Naive B cell (primary cell): ENCODE measurements at places on chromosomes 1 and 21. TPM values are rescaled to one million over a fixed set of nuclear protein-coding genes. Genes with fewer than 3 reads are reported as not detected.

DNA sequence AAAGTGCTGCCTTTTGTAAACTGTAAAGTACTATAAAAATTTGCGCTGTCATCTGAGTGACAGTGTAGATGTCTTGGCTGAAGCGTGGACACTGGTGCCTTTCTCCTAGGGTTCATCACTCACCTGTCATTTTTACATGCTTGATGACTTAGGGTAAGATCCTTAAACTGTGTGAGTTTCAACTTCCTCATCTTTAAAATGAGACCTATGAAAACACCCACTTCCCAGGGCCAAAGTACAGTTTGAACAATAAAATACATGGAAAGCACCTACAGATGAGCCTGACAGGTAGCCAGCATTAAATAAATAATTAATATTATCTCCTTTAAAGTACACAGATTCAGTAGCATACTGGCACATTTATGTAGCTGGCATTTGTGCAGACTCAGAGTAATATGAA lies 309.9 kb downstream of the CHRM3 start:
- H3K4me3 ChIP-seq: no peak overlapping the region
- no peaks in the 10 kb centered on the region for H3K27me3 ChIP-seq
- no peak overlapping the region for H3K27ac ChIP-seq
- H3K4me1 ChIP-seq: no peaks in the 10 kb centered on the region
- no peak for DNase-seq

GRCh38 chr1:158425027-158425426 lies 1.0 kb downstream of the OR10K2 start:
- peaks cover 19% of the 10 kb centered on the region for H3K27me3 ChIP-seq
- H3K4me3 ChIP-seq: no peak overlapping the region
- H3K27ac ChIP-seq: no peak overlapping the region
- peaks cover 5% of the 10 kb centered on the region for H3K36me3 ChIP-seq
- DNase-seq: no peak

GRCh38 chr1:155509064-155509463 lies 53.5 kb downstream of the ASH1L start:
- H3K4me3 ChIP-seq: no peak overlapping the region
- H3K36me3 ChIP-seq: no peaks in the 10 kb centered on the region
- H3K27ac ChIP-seq: peak overlapping the region; percentile 79

- no peak overlapping the region for H3K27ac ChIP-seq
- DNase-seq: no peak
- H3K27me3 ChIP-seq: no peaks in the 10 kb centered on the region
- no peak overlapping the region for H3K4me3 ChIP-seq
- H3K36me3 ChIP-seq: no peaks in the 10 kb centered on the region
- peaks cover 6% of the 10 kb centered on the region for H3K4me1 ChIP-seq
Observed at GRCh38 chr1:84133479-84133878, 10.6 kb upstream of the PRKACB start.

DNA sequence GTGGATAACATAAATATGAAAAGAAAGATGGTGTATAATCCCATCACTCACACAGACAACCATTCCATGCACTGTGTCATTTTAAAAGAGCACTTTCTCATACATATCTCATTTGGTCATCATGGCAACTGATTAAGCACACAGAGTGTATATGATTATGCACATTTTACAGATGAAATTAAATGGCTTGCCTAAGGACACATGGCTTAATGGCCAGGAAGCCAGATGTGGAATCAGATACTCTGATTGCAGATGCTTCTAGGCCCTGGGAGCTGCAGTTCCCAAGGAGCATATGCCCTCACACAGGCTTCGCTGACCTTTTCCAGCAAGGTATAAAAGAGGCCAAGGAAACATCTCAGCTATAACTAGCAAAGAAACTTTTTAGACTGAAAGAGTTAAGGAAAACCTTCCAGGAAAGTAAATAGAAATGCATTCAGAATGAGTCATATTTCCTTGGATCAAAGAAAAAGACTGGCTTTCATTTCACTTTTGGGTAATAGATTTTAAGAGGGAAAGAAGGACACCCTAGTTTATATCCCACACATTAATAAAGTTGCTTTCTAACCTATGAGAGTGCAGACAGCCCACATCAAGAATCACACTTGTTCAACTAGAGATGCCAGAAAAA lies 19.6 kb upstream of the FAM89A start:
- peaks cover 26% of the 10 kb centered on the region for H3K27me3 ChIP-seq
- no peak for DNase-seq
- no peaks in the 10 kb centered on the region for H3K4me1 ChIP-seq
- H3K36me3 ChIP-seq: no peaks in the 10 kb centered on the region
- H3K27ac ChIP-seq: no peak overlapping the region

DNA sequence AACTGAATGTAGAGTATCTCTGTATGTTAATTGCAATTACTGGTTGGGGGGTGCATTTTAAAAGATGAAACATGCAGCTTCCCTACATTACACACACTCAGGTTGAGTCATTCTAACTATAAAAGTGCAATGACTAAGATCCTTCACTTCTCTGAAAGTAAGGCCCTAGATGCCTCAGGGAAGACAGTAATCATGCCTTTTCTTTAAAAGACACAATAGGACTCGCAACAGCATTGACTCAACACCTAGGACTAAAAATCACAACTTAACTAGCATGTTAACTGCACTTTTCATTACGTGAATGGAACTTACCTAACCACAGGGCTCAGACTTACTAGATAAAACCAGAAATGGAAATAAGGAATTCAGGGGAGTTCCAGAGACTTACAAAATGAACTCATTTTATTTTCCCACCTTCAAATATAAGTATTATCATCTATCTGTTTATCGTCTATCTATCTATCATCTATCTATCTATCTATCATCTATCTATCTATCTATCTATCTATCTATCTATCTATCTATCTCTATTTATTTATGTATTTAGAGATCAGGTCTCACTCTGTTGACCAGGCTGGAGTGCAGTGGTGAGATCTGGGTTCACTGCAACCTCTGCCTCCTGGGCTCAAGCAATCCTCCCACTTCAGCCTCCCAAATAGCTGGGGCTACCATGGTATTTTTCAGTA lies 47.8 kb downstream of the CHML start:
- peaks cover 15% of the 10 kb centered on the region for H3K4me1 ChIP-seq
- no peak for DNase-seq
- H3K27ac ChIP-seq: peak overlapping the region; percentile 72
- no peak overlapping the region for H3K4me3 ChIP-seq
- peaks cover 37% of the 10 kb centered on the region for H3K36me3 ChIP-seq

DNA sequence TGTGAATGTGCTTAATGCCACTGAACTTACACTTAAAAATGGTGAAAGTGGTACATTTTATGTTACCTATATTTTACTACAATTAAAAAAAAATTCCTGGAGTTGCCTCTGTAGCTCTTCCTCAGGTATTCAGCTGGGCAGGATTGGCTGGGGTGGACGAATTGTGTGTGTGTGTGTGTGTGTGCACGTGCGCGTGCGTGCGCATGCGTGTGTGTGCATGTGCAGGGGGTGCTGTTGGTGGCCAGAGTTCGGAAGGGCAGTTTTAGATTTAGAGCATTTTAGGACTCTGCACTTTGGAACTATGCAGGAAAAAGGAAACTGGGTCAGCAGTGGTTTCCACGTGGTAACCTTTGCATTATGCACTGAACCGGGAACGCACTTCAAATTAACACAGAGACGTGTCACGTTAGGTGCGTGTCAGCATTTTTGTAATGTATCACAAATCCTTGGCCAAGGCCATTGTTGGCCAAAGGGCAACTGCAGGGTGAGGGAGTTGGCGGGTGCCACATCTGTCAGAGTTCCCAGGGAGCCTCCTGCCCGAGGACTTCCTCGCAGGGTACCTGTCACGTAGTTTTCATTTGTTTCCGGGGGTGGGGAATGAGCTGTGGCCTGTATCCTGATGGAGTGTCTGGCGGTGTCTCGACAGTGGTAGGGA lies 312.8 kb downstream of the CAMTA1 start:
- peaks cover 29% of the 10 kb centered on the region for H3K27me3 ChIP-seq
- H3K4me3 ChIP-seq: no peak overlapping the region
- no peaks in the 10 kb centered on the region for H3K4me1 ChIP-seq
- no peak overlapping the region for H3K27ac ChIP-seq
- no peaks in the 10 kb centered on the region for H3K36me3 ChIP-seq

Gene CCDC185
- not detected for polyA plus RNA-seq

Gene CD1E
- not detected for polyA plus RNA-seq

DNA sequence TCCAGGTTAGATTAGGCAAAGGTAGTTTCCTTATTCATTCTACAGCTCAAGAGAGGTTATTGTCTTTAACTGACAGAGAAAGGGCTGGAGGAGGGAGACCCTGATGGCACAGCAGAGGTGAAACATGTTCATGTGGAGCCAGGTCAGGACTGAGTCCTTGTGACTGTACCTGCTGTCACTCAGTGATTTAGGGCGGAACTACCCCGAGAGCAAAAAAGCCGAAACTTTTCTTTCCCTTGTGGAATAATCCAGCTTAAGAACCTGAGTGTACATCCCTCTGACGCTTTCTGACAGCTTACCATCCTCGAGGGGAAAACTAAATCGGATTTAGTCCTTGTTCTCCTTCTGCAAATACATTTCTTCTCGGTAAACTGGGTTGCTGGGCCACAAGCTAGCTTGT lies 273.2 kb downstream of the BACH1 start:
- H3K36me3 ChIP-seq: no peaks in the 10 kb centered on the region
- H3K27me3 ChIP-seq: no peaks in the 10 kb centered on the region
- H3K4me1 ChIP-seq: no peaks in the 10 kb centered on the region
- H3K4me3 ChIP-seq: no peak overlapping the region
- DNase-seq: no peak

Gene CFHR4
- polyA plus RNA-seq: not detected

Gene CDC14A
- polyA plus RNA-seq: 15.9 TPM

GRCh38 chr1:71777094-71777493 lies 505.2 kb downstream of the NEGR1 start:
- H3K4me3 ChIP-seq: no peak overlapping the region
- no peak overlapping the region for H3K27ac ChIP-seq
- H3K27me3 ChIP-seq: no peaks in the 10 kb centered on the region
- no peaks in the 10 kb centered on the region for H3K36me3 ChIP-seq
- no peak for DNase-seq

DNA sequence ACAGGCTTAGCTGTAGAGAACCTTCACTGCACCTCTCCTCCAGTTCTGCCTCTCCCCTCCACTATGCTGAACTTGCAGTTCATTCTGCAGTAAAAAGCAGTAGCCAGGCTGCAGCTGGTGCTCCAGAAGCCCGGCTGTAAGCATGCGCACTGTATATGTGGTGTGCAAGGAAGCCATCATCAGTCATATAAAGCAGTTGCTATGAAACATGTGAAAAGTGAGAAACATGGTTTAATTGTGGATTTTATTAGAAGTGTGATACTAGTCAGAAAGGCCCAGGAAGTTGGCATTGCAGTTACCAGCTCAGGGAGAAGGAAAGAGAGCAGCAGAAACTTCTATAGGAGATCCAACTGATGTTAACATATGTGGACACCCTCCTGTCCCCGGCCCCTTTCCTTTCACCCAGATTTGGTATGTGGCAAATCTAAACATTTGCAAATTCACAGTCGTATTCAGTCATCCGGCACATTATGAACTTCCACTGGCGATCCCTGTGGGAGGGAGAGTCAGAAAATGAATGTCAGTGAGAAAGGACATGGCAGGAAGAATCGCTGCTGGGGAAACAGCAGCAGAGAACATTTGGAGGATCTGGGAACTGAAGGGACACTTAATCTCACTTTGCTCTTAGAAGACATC lies 32.8 kb downstream of the DPT start:
- H3K27me3 ChIP-seq: no peaks in the 10 kb centered on the region
- no peaks in the 10 kb centered on the region for H3K4me1 ChIP-seq
- no peak overlapping the region for H3K4me3 ChIP-seq
- H3K36me3 ChIP-seq: no peaks in the 10 kb centered on the region

Gene GBP4
- 13.4 TPM for polyA plus RNA-seq

Gene ACKR1
- not detected for polyA plus RNA-seq
